Stimulated activated naive CD8-positive, alpha-beta T cell treated with anti-CD3 and anti-CD28 coated beads, Interleukin-15, amount 100 ng/mL, for 72 hours (primary cell): ENCODE measurements at places on chromosomes 4 and X.

DNA sequence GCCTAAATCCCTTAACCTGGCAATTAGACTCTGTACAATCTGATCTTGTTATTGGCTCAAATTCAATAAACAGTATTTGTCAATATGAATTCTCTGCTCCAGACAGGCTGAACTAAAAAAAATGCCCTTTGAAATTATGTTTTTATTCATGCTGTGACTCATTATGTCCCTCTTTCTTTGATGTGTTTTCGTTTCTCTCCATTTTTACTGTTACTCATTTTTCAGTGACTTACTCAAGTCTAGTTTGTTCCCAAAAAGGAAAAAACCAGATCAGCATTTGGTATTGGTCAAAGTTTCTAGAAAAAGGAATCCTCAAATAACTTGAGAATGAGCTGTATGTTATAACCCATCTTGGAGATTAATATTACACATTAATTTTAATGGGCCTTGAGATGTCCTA, 40.4 kb downstream of the UNC5C start:
- no peak for DNase-seq

GRCh38 chrX:87578978-87579377, 61.4 kb downstream of the KLHL4 start:
- no peak for DNase-seq

- DNase-seq, result peak; percentile 59
Observed at GRCh38 chrX:71536285-71536684, 3.4 kb downstream of the OGT start.

- no peak for DNase-seq
Observed at GRCh38 chrX:131262200-131262599, 26.9 kb downstream of the IGSF1 start.

- DNase-seq, result no peak
Observed at GRCh38 chr4:54635318-54635717, 22.4 kb upstream of the KIT start.

GRCh38 chrX:633985-634958, 3.7 kb downstream of the SHOX start:
- no peak for DNase-seq

- DNase-seq, result no peak
Observed at GRCh38 chr4:8342651-8343261, 73.2 kb downstream of the HTRA3 start.

DNA sequence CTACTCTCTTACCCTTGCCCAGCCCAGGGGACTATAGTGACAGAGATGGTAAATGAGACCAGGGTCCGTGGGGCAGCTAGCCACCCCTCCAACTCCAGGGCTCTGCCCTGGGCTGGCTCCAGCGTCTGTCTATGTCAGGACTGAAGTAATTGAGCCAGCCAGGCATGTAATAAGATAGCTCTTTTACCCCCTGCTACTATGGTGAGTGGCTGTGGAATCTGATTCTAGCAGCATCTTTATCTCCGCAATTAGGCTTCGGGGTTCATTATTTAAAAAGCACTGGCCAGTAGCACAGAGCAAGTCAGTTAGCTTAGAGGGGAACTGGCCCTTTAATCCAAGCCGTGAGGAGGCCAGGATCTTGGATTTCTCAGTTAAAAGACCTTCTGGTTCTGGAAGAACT, 123.3 kb upstream of the RAI2 start:
- DNase-seq, result no peak

- DNase-seq, result no peak
Observed at GRCh38 chr4:26583538-26583864, 383 bp upstream of the TBC1D19 start.

- DNase-seq, result no peak
Observed at GRCh38 chr4:30903502-30904214, 183.5 kb downstream of the PCDH7 start.

DNA sequence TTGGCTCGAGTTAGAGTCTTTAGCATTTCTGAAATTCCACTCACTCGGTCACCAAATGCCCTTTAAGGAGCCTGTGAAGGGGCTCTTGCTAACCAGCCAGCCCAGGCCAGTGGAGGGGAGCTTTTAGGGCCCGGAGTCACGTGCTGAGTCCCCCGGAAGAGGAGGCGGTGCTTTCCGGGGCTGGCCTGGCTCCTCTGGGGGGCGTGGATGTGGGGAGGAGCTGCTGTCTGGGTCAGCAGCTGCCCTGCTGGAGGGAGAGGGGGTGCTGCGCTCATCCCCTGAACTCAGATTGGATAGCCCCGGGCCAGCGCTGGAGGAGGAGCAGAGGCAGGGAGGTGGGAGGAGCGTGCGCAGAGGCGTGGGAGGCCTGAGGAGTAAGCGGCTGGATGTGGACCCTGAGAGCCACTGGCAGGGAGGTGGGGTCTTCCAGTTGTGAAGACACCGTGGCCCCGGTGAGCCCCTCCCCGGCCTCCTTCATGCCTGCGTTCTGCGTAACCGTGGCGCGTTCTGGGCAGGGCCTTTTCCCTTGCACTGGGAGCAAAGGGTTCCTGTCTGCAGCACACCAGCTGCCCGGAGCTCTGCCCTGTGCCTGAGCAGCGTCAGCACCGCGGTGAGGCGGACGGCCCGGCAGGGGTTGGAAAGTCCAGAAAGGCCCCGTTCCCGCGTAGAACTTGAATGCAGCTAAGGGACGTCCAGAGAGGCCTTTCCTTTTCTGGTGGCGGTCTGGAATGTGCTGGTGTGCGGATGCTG, 19.7 kb downstream of the MAEA start:
- DNase-seq, result peak; percentile 47

GRCh38 chr4:74016068-74016467, 17.6 kb upstream of the CXCL5 start:
- no peak for DNase-seq

DNA sequence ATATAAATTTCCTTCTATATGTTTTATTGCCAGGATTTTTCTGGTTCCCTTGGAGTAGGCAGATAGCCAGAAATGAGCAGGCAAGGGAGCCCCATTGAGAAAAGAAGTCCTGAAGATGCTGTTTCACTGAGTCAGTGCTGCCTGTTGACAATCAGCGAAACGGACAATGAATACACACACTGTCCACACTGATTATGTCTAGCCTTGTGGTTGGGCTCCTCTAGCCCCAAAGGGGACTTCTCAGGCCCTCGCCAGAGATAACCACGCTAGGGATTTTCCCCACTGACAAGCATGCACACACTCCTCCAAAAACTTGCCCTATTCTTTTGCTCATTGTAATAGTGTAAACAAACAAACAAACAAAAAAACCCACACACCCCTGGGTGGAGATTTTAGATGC, 369.3 kb downstream of the DMD start:
- no peak for DNase-seq

DNA sequence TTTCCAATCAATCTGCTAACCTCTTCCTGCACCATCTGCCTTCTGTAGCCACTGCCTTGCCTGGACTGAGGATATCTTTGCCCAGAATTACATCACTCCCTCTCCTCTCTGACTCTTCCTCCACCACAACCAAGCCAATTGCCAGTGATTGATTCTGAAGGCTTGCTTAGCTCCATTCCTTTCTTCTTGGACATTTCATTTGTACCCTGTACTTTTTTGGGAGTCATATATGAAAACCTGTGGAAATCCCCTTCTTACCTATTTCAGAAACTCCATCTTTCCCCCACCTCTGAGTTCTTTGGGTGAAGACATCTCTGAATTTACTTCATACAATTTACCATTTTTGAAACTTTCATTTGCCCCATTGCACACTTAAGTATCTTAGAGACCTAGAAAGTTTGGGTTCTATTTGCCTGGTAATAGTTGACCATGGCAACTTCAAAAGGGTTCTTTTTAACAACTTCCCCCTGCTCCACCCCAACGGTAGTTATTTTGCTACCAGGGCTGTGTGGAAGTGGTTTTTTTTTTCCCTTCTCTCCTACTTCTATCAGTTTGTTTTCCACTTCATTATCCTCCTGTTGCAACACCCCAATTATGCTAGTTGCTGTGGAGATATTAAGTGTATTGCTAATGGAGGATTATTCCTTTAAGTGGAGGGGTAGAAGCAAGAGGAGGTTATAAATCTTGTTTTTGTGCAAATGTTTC, 14.3 kb downstream of the SGMS2 start:
- no peak for DNase-seq

DNA sequence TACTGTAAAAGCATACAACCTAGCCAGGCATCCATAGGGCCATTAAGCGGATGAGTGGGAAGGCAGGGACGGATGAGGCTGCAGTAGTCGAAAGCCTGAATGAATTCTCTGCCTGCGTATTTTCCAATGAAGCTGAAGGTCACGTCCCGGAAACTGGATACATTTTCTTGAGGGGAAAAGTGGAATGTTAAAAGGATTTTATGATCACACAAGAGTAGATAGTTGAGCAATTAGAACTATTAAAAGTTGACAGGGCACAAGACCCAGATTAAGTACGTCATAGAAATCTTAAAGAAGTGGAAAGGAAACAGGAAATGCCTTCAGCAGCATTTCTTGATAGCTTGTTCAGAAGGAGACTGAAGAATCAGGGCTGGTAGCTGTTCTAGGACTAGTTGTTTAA, 98.3 kb upstream of the CXXC4 start:
- DNase-seq, result no peak

DNA sequence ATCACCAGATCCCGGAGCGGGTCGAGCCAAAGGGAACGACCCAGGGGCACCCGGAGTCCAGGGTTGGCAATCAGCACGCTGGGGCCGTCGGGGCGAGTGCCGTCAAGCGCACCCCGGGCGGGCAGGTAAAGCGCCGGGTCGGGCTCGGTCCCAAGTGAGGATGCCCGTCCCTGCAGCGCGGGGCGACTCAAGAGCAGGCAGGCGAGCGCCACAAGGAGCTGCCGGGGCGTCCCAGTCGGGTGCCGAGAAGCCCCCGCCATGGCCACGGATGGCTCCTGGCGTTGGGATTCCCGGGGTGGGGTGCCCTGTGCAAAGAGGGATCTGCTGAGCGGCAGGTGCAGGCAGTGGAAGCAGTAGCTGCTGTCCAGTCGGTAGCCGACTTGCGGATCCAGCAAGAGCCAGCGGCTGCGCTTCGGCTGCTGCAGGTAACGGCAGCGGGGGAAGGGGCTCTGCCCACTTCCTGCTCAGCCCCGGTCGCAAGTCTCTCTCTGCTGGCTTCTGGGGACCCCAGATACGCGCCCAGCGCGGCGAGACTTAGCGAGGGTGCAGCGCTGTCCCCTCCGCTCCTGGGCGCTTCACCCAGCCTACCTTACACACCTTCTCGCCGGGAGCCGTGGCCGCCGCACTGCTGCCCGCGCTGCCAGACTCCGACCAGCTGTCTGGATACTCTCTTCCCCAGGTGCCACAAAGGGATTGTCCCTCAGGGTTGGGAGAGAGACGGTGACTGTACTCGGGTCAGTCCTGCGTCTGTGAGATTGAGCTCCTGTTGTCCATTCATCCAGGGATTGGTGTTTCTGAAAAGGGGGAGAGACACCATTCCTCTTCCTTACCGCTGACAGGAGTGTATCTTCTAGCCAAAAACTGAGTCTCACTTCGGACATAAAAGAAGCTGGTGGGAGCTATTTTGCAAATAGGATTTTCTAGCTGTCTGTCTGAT, at the start of gene FREM3:
Gene FREM3, minus strand, starts transcription at position 260 of the 937 bp plus-strand sequence. Its CDS starts 0 bp downstream, at position 260.
- peak; percentile 22 for DNase-seq

- DNase-seq, result no peak
Observed at GRCh38 chr4:169682372-169683047, 62.1 kb downstream of the CLCN3 start.

DNA sequence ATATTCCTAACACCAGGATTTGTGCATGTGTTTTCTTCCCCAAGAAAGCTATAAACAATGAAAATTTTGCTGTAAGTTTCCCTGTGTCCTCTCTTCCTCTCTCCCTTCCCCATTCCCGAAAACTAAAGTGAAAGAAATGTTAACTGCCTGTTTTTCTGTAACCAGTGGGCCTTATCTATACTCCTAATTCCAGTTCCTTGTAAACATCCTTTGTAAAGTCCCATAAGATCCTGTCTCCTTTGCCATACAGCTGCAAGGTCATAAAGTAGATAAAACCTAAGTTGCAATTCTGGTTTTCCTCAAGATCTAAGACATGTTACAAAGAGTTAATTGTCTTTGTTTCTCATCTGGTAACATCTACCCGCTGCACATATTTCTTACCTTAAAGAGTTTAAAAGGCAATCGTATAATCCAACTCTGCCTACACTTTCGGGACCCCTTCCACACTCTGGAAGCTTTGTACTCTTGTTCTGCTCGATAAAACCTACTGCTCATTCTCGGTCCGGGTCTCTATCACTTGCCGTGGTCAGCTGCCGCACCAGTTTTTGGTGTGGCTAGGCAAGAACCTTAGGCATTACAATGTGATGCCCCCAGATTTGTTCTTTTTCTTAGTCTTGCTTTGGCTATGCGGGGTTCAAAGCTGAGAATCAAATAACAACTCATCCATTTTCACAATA, 20.5 kb downstream of the UGT2B7 start:
- DNase-seq, result no peak

DNA sequence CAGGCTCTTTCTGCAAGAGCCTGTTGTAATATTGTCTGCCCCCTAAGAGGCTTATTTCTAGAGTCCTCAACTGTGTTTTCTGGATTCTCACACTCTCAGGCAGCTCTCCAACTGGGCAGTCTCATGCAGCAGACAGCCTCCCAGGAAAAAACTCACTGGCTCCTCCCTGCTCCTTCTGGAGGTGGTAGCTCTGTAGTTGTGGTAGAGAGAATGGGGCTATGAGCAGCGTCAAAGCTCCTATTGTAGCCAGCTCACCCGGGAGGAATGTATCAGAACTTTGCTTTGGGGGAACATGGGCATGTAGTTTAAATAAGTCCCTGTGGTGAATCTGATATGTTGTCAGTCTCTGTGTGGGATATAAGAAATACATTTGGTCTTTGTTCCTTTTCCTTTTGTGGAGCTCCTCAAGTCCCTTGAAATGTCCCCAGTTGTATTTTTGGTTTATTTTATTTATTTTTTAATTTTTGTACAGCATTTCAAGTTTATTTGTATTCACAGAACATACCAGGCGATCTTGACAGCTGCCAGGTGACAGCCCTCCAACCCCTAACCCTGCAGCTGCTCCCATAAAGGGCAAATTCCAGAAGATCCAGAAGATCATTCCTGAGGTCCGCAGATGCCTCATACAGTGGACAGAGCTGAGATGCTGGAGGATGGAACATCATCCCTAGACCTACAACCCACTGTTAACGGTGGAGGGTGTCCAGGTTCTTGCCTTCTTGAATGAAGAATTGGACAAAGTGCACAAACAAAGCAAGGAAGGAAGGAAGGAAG, 45.7 kb downstream of the TRIM61 start:
- no peak for DNase-seq

GRCh38 chr4:172125443-172125842, 312.2 kb downstream of the GALNTL6 start:
- no peak for DNase-seq

- no peak for DNase-seq
Observed at GRCh38 chr4:93444860-93445259, 383.7 kb upstream of the ATOH1 start.

GRCh38 chr4:110224812-110225211, 26.4 kb upstream of the ELOVL6 start:
- no peak for DNase-seq
